Aorta (tissue), 5 donors: ENCODE measurements at places on chromosomes 5 and 9. TPM values are rescaled to one million over a fixed set of nuclear protein-coding genes. Genes with fewer than 3 reads are reported as not detected.

DNA sequence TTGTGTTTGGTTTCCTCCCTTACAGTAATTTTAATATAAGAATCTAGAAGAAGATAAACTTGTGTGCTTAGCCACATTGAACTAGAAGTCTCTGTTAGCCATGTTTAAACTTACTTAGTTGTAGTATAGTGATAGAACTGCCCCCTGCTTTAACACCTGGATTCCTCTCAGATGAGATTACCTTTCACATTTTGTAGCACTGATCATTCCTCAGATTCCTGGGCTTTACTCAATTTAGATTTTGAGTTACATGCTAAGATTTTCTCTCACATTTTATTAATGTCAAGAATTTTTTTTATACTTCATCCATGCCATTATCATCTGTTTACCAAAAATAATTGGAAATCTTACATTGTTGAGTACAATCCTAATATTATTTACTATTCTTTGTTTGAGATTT is 70.5 kb downstream of the GPBP1 start:
- no peak overlapping the region for H3K4me3 ChIP-seq
- H3K27ac ChIP-seq: no peak overlapping the region
- peaks cover 3% of the 10 kb centered on the region for H3K36me3 ChIP-seq
- no peaks in the 10 kb centered on the region for H3K27me3 ChIP-seq
- no peak for DNase-seq

DNA sequence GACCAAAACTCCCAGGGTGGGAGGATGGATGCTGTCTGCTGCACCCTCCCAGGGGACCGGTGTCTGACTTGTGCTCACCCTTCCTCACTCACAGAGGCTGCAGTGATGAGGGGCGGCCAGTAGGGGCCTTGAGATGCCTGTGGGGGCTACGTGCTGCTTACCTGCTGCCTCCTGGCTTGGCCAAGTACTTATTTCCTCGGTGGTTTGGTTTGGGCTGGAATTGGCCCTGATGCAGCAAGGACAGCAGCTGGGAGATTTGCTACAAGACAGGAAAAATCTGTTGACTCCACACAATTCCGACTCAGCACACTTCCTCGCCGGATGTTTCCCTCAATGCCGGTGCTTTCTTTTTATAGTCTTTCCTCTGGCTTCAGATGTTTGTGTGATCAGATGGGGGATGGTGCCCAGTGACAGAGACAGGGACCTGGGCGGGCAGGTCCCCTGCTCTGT is 6.6 kb downstream of the PCDH12 start:
- H3K27me3 ChIP-seq: no peaks in the 10 kb centered on the region
- no peak overlapping the region for H3K27ac ChIP-seq
- H3K4me3 ChIP-seq: no peak overlapping the region
- H3K36me3 ChIP-seq: no peaks in the 10 kb centered on the region

GRCh38 chr5:610011-610743 is 2.0 kb upstream of the CEP72 start:
- no peaks in the 10 kb centered on the region for H3K4me1 ChIP-seq
- no peak overlapping the region for H3K4me3 ChIP-seq
- H3K27me3 ChIP-seq: no peaks in the 10 kb centered on the region
- no peak overlapping the region for H3K27ac ChIP-seq
- no peaks in the 10 kb centered on the region for H3K36me3 ChIP-seq

GRCh38 chr5:178196986-178197385 is 7.3 kb upstream of the HNRNPAB start:
- H3K36me3 ChIP-seq: no peaks in the 10 kb centered on the region
- H3K4me1 ChIP-seq: no peaks in the 10 kb centered on the region
- no peak for DNase-seq
- no peak overlapping the region for H3K27ac ChIP-seq
- H3K27me3 ChIP-seq: no peaks in the 10 kb centered on the region

GRCh38 chr9:133137451-133138231 is 16.6 kb upstream of the RALGDS start:
- no peaks in the 10 kb centered on the region for H3K4me1 ChIP-seq
- peak; percentile 73 for DNase-seq
- no peak overlapping the region for H3K27ac ChIP-seq
- H3K4me3 ChIP-seq: no peak overlapping the region
- no peaks in the 10 kb centered on the region for H3K27me3 ChIP-seq

GRCh38 chr9:27763831-27764230 is 190.6 kb upstream of the C9orf72 start:
- H3K4me3 ChIP-seq: no peak overlapping the region
- H3K27ac ChIP-seq: no peak overlapping the region
- H3K27me3 ChIP-seq: no peaks in the 10 kb centered on the region
- no peaks in the 10 kb centered on the region for H3K4me1 ChIP-seq
- H3K36me3 ChIP-seq: no peaks in the 10 kb centered on the region

- no peak overlapping the region for H3K27ac ChIP-seq
- H3K4me1 ChIP-seq: peaks cover 2% of the 10 kb centered on the region
- H3K36me3 ChIP-seq: no peaks in the 10 kb centered on the region
- DNase-seq: no peak
Observed at GRCh38 chr9:6893350-6894131, 135.8 kb downstream of the KDM4C start.

DNA sequence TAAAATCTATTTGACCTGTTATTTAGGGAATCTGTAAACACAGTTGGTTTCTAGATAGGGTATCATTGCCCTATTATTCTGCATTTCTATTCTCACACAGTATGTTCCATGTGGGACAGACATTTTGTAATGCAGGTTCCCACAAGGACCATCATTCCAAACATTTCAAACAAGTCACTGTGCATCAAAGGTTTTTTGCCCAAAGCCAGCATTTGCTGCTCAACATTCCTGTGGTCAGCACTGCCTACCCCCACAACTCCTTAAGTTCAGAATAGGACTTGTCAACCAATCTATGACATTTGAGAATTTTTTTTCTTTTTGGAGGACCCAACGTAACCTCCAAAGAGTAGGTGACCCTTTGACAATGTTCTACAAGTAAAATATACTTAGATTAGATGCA is 95.7 kb downstream of the LPAR1 start:
- DNase-seq: no peak
- H3K36me3 ChIP-seq: peaks cover 7% of the 10 kb centered on the region
- peaks cover 5% of the 10 kb centered on the region for H3K4me1 ChIP-seq
- no peak overlapping the region for H3K27ac ChIP-seq
- no peaks in the 10 kb centered on the region for H3K27me3 ChIP-seq
- no peak overlapping the region for H3K4me3 ChIP-seq

- no peak for DNase-seq
- no peaks in the 10 kb centered on the region for H3K4me1 ChIP-seq
- H3K36me3 ChIP-seq: no peaks in the 10 kb centered on the region
- H3K27ac ChIP-seq: no peak overlapping the region
- H3K4me3 ChIP-seq: no peak overlapping the region
Observed at GRCh38 chr5:89445106-89445745, 562.2 kb upstream of the MEF2C start.

- no peak overlapping the region for H3K4me3 ChIP-seq
- no peaks in the 10 kb centered on the region for H3K4me1 ChIP-seq
- no peak for DNase-seq
- no peak overlapping the region for H3K27ac ChIP-seq
- H3K27me3 ChIP-seq: no peaks in the 10 kb centered on the region
Observed at GRCh38 chr5:152532714-152533113, 127.6 kb upstream of the NMUR2 start.

Gene SLC1A1
- 3.0 TPM for total RNA-seq

Gene PTGES
- total RNA-seq: 3.5 TPM

Gene PLAC8L1
- not detected for total RNA-seq

Gene TMEFF1
- total RNA-seq: 0.78 TPM
